Panc1 (cell line): ENCODE measurements at places on chromosomes 12 and 14. TPM values are rescaled to one million over a fixed set of nuclear protein-coding genes. Genes with fewer than 3 reads are reported as not detected.

Gene TAS2R13
- total RNA-seq, result 0.39 TPM

GRCh38 chr12:5434647-5435560 lies 3.0 kb downstream of the NTF3 start:
- H3K27me3 ChIP-seq, result no peaks in the 10 kb centered on the region; the same call in 1 of the 2 replicates
- no peak for DNase-seq
- no peak overlapping the region for H3K4me3 ChIP-seq
- no peaks in the 10 kb centered on the region for H3K36me3 ChIP-seq
- H3K4me1 ChIP-seq, result no peaks in the 10 kb centered on the region; the same call in 1 of the 2 replicates

GRCh38 chr12:113684908-113685782 lies 213.5 kb upstream of the LHX5 start:
- H3K36me3 ChIP-seq, result no peaks in the 10 kb centered on the region
- no peak for DNase-seq
- H3K4me3 ChIP-seq, result no peak overlapping the region
- H3K4me1 ChIP-seq, result no peaks in the 10 kb centered on the region
- no peak overlapping the region for H3K27ac ChIP-seq

DNA sequence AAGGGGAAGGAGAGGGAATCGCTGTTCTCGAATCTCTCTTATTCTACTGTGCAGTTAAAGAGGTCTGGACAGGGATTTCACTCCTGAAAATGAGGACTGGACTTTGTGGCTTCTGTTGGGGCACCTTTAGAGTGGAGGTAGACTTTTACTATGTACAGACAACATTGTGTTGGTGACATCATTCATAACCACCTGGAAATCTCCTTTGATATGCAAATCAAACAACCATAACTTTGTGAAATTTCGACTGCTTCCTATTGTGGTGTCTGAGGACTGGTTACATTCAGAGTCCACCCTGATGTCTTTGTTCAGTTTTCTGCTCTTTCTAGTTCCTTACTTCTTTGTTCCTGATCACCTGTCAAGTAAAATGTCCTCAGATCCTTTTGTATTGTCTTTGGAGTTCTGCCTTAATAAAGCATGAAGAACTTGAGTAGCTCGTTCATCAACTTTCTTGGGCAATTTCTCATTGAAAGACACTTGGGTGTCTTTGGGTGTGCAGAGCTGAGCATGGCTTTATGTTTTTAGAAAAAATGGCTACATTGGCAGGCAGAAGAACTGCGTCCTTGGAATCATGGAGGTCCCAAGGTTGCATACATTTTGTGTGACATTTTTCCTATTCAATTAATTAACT lies 29.8 kb downstream of the LRRK2 start:
- H3K27ac ChIP-seq, result no peak overlapping the region
- no peaks in the 10 kb centered on the region for H3K27me3 ChIP-seq
- no peaks in the 10 kb centered on the region for H3K4me1 ChIP-seq
- no peak for DNase-seq
- H3K4me3 ChIP-seq, result no peak overlapping the region

DNA sequence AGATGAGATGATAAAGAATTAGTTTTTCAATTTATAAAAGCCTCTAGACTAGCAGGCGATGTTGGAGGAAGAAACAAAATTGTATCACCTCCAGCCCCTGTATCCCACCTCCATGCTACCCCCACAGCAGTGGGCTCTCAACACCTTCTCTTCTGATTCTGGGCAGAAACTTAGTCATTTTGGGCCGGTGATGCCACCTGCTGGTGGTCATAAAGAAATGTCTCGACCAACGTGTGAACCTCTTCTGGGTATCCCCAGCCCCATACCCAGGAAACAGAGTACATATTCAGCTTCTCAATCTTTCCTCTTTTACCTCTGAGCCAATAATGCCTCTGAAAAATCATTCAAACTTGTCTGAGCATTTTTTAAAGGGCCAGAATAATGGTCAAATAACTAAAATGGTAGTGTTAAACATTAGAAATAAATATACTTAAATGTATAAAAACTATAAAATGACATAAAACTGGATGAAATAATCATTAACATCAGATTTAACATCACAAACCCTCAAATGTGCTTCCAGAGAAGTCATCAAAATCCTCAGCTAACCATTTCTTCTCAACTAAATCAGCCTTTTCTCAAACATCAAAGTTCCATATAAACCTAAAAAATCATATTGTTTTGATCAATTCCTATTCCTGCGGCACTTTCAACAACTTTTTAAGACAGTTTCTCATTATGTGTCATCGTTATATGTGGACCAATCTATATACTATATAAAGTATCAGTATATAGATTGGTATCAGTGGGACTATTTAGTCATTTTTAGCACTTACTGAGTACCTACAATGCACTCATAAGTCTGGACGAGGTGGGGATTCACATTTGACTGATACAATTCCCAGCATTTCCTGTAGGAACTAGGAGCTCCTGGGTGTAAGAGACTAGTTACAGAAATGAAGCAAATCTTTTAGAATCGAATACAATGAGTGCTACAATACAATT lies 69.4 kb downstream of the ATXN2 start:
- DNase-seq, result peak; percentile 8
- no peaks in the 10 kb centered on the region for H3K27me3 ChIP-seq
- peaks cover 25% of the 10 kb centered on the region for H3K36me3 ChIP-seq
- H3K4me3 ChIP-seq, result no peak overlapping the region
- no peaks in the 10 kb centered on the region; the same call in 1 of the 2 replicates for H3K4me1 ChIP-seq

Gene ZNF385A
- 5.9 TPM for total RNA-seq

Gene CTSG
- total RNA-seq, result not detected

Gene SLCO1B3
- 0.85 TPM for total RNA-seq

GRCh38 chr14:24074625-24075484 lies 3.5 kb downstream of the CPNE6 start:
- H3K4me1 ChIP-seq, result no peaks in the 10 kb centered on the region
- no peak for DNase-seq
- H3K36me3 ChIP-seq, result no peaks in the 10 kb centered on the region
- no peak overlapping the region for H3K27ac ChIP-seq

DNA sequence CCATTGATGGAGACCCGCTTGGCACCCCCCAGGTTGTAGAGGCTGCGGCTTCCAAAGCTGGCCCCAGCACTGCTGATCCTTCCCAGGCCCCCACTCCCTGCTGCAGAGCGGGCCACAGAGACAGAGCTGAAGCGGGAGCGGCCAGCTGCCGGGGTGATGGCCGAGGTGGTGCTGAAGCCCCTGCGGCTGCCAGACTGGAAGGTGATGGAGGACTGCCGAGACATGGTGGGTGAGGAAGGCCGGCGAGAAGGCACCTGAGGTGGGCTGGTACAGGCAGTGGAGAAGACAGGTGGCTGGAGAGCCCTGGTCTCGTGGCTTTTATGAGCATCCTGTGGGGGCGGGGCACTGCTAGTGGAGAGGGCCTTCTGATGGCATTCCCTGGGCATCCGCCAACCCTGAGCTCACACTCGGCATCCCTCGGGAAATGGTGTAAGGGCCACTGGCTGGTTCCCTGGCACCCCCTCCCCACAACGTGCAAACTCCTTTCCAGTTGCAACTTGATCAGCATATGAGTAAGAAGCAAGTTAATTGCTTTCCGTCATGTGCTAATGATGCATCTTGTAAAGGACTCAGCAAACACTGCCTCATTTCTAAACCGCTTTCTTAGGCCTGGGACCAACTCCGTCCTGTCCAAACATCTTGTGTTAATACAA lies at the start of gene KRT75:
Gene KRT75, minus strand, starts transcription at position 291 of the 653 bp plus-strand sequence. Its CDS starts 67 bp downstream, at position 224.
- H3K4me1 ChIP-seq, result no peaks in the 10 kb centered on the region
- no peaks in the 10 kb centered on the region for H3K36me3 ChIP-seq
- no peak within 1 kb of the TSS for H3K27ac ChIP-seq
- DNase-seq, result peak; percentile 65
- H3K4me3 ChIP-seq, result no peak within 1 kb of the TSS
- H3K27me3 ChIP-seq, result peaks cover 19% of the 10 kb centered on the region

Gene TAMALIN
- 0.82 TPM for total RNA-seq

Gene SEC23A
- total RNA-seq, result 76.7 TPM

- no peak for DNase-seq
- H3K36me3 ChIP-seq, result no peaks in the 10 kb centered on the region
- peak overlapping the region; percentile 58 for H3K27ac ChIP-seq
- no peak overlapping the region for H3K4me3 ChIP-seq
- H3K27me3 ChIP-seq, result no peaks in the 10 kb centered on the region
Measured at GRCh38 chr12:26152507-26153102, 27.8 kb upstream of the BHLHE41 start.

DNA sequence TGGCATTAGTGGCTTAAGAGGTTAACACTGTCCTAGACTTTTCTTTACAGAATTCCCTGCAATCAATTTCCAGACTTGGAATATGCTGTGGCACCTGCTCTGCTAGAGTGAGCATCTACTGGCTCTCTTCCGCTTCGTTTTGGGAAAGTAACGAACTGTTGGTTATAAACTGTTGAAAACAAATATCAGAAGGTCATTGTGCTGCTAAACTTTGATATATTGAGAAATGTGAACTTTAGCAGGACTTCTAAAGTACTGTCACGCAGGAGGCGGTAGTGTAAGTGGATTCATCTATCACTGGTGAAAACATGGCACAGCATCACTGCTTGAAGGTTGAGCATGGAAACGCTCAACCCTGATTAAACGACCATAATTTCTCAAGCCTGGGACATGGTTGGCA lies 348.9 kb downstream of the FLRT2 start:
- no peaks in the 10 kb centered on the region for H3K36me3 ChIP-seq
- H3K27ac ChIP-seq, result no peak overlapping the region
- DNase-seq, result no peak
- H3K4me3 ChIP-seq, result no peak overlapping the region
- no peaks in the 10 kb centered on the region for H3K4me1 ChIP-seq

GRCh38 chr12:19044891-19045290 lies 84.6 kb upstream of the PLEKHA5 start:
- H3K36me3 ChIP-seq, result no peaks in the 10 kb centered on the region
- H3K27ac ChIP-seq, result no peak overlapping the region
- H3K27me3 ChIP-seq, result no peaks in the 10 kb centered on the region
- no peak for DNase-seq
- no peaks in the 10 kb centered on the region for H3K4me1 ChIP-seq

DNA sequence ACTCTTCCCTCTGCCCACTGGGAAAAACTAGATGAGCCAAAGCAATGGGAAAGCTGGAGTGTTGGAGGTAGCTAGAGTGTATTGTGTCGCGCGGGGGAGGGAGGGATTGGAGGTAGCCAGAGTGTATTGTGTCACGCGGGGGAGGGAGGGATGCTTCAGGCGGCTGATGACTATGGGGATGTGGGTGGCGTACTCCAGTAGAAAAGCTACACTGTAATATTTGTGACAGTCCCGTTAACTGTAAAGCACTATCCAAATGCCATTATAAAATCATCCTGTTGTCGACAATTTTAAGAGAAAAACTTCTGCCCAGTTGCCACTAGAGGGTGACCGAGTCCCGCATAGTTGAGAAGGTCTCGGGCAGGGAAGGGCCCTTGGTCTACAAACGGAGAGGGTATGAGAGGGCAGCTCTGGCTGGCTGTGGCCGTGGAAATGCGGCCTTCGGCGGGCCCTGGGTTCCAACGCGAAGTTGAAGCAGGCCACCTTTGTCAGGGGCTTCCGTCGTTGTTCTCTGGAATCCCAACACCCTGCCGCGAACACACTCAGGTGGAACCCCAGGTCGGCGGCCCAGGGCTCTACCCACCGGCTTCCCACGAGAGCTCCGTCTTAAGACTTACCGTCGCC lies 15.1 kb upstream of the PLEK2 start:
- peak overlapping the region; percentile 54; the same call in 1 of the 2 replicates for H3K27ac ChIP-seq
- DNase-seq, result peak; percentile 36
- no peaks in the 10 kb centered on the region for H3K27me3 ChIP-seq

Gene MMP19
- total RNA-seq, result 0.05 TPM

GRCh38 chr12:120483621-120484020 lies 12.3 kb upstream of the DYNLL1 start:
- no peaks in the 10 kb centered on the region for H3K36me3 ChIP-seq
- DNase-seq, result no peak
- H3K27me3 ChIP-seq, result no peaks in the 10 kb centered on the region
- H3K4me3 ChIP-seq, result no peak overlapping the region
- H3K4me1 ChIP-seq, result peaks cover 3% of the 10 kb centered on the region; the same call in 1 of the 2 replicates

- no peak for DNase-seq
- no peaks in the 10 kb centered on the region for H3K4me1 ChIP-seq
- H3K27me3 ChIP-seq, result no peaks in the 10 kb centered on the region
- no peak overlapping the region for H3K4me3 ChIP-seq
- no peak overlapping the region for H3K27ac ChIP-seq
Measured at GRCh38 chr12:2335513-2335912, 282.7 kb downstream of the CACNA1C start.

Gene RAD51AP1
- total RNA-seq, result 18.1 TPM

- H3K4me1 ChIP-seq, result no peaks in the 10 kb centered on the region
- no peaks in the 10 kb centered on the region for H3K27me3 ChIP-seq
- H3K4me3 ChIP-seq, result no peak overlapping the region
- H3K36me3 ChIP-seq, result no peaks in the 10 kb centered on the region
- DNase-seq, result no peak
Measured at GRCh38 chr14:96904201-96904600, 107.0 kb downstream of the VRK1 start.

Gene PLEKHG7
- total RNA-seq, result not detected

- no peak overlapping the region for H3K4me3 ChIP-seq
- no peak overlapping the region for H3K27ac ChIP-seq
- H3K36me3 ChIP-seq, result no peaks in the 10 kb centered on the region
- H3K27me3 ChIP-seq, result no peaks in the 10 kb centered on the region
- no peak for DNase-seq
Measured at GRCh38 chr14:61573748-61574513, 121.4 kb upstream of the HIF1A start.

Gene ASIC1
- 13.5 TPM for total RNA-seq

DNA sequence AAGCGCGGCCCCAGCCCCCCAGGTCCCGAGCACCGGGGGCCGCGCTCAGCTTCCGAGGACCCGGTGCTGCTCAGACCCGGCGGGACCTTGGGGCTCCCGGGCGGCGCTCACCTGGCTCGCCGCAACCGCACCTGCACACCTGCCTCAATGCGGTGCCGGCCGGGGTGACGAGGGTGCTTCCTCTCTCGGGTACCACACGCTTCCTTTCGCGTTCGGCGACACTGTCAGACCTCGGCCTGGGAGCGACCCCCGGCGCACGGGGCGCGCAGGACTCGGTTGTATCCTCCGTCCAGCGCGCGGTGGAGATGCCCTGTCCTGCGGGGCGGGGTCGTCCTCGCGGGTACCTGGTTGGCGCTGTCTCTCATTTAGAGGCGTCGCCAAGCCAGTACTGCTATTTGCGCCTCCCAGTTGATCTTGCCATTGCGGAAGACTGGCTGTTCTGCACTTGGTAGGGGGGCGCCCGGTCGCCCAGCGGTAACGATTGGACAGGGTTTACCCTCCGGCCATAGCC lies 718 bp downstream of the PACS2 start:
- peak overlapping the region; percentile 61 for H3K4me3 ChIP-seq
- H3K36me3 ChIP-seq, result no peaks in the 10 kb centered on the region; the same call in 1 of the 2 replicates
- peaks cover 12% of the 10 kb centered on the region for H3K4me1 ChIP-seq
- peak overlapping the region; percentile 65; the same call in 1 of the 2 replicates for H3K27ac ChIP-seq
- no peaks in the 10 kb centered on the region for H3K27me3 ChIP-seq

Gene SERPINA6
- total RNA-seq, result not detected
